ENCODE measurements at places on chromosomes 6 and 20. TPM values are rescaled to one million over a fixed set of nuclear protein-coding genes. Genes with fewer than 3 reads are reported as not detected.

PSORS1C2 gene
- total RNA-seq = not detected

UBE2C gene
- total RNA-seq = 4.3 TPM

TGM3 gene
- total RNA-seq = not detected

OPRL1 gene
- total RNA-seq = 1.6 TPM

PRDM13 gene
- total RNA-seq = not detected

RSPH9 gene
- total RNA-seq = 1.0 TPM

TRIM10 gene
- total RNA-seq = not detected

RGS19 gene
- 7.8 TPM for total RNA-seq

IP6K3 gene
- total RNA-seq = 0.18 TPM
